ENCODE measurements at places on chromosomes 6 and 20.

DNA sequence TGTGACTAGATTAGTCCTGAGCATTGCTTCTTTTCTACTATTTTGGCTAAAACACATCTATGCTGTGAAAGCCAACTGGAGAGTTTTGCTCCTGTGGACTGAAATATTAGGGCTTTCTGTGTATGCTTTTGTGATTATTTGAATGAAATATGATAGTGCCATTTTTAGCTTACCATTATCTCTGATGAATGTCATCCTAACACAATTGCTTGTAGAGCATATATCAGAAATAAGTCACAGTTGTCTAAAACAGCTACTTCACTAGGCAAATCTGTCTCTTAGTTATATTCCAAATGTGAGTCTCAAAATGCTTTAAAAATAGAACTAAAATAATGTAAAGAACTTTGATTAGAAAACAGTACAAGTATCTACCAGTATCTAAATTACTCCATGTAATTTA is 401.4 kb upstream of the PTCHD4 start:
- no peak for DNase-seq

DNA sequence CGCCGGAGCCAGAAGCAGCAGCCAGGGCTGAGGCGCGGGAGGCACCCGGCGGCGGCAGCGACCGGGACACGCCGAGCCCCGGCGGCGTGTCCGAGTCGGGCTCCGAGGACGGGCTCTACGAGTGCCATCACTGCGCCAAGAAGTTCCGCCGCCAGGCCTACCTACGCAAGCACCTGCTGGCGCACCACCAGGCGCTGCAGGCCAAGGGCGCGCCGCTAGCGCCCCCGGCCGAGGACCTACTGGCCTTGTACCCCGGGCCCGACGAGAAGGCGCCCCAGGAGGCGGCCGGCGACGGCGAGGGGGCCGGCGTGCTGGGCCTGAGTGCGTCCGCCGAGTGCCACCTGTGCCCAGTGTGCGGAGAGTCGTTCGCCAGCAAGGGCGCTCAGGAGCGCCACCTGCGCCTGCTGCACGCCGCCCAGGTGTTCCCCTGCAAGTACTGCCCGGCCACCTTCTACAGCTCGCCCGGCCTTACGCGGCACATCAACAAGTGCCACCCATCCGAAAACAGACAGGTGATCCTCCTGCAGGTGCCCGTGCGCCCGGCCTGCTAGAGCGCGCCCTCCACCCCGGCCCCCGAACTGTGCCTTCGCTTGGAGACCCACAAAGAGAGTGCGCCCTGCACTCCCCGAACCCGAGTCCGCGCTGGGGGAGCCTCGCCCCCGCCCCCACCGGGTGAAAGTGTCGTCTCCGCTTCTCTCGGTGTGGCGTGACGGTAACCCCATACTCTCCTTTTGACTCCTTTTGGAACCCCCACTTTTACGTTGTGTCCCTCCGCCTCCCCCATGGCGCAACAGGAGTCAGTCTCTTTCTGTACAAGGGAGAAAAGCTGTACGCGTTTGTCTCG is 1.6 kb downstream of the INSM1 start:
- peak; percentile 30 for DNase-seq

- no peak for DNase-seq
Observed at GRCh38 chr20:40652441-40652987, 36.5 kb downstream of the MAFB start.

GRCh38 chr6:170210026-170210390 is 80.9 kb downstream of the DLL1 start:
- no peak for DNase-seq

- no peak for DNase-seq
Observed at GRCh38 chr6:90146921-90147649, 149.6 kb downstream of the BACH2 start.

Data from stimulated activated CD4-positive, alpha-beta T cell treated with anti-CD3 and anti-CD28 coated beads, Interleukin-1b, Interleukin-23, amount 100 ng/mL, for 48 hours (primary cell).